ENCODE measurements at places on chromosomes 2 and 18.

GRCh38 chr18:56574861-56575260 is 63.5 kb downstream of the TXNL1 start:
- DNase-seq: peak; percentile 26

DNA sequence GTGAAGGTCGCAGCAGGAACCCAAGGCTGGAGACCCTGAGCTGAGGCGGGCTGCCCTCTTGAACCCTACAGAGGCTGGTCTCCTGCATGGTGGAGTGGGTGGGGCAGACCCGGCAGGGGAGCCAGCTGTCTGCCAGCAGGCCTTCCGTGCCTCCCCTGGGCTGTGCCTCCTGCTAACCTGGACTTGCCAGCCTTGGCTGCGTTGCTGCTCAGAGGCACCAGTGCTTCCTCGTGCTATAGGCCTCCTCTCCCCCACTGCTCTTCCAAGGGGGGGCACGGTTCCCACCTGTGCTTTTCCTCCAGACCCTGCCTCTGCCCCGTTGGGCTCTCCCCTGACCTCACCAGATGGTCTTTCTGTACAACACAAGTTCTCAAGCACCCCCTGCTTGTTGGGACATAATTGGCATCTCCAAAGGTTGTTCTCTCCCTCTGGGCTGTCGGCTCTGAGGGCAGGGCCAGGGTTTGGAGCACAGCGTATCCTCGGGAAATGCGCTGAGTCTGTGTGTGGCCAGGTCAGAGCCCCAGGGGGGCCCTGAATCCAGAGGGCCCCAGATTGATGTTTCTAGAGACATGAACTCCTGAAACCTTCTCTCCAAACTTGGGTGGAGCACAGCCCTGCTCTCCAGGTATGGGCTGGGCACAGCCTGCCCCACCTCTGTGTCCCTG is 6.7 kb downstream of the ARHGEF4 start:
- no peak for DNase-seq

GRCh38 chr18:3401669-3402620 is 48.0 kb upstream of the TGIF1 start:
- no peak for DNase-seq

DNA sequence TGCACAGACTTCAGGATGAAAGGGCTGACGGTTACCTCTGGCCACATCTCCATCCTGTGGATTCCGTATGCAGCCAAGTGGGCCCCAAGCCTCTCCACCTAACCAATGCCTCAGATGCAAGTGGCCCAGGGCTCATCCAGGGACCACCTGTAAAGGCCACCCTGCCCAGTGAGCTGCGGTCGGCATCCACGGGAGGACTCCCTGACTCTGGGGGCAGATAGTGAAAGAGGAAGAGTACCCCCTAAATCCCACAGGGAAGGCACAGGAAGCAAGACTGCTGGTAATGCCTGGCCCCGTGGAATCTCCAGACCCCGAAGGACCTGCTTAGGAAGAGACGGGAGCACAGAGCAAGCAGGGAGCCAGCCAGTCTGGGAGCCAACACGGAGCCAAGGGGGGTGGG is 11.2 kb upstream of the TPO start:
- DNase-seq: no peak

- DNase-seq: no peak
Measured at GRCh38 chr2:232538671-232539070, 821 bp upstream of the CHRNG start.

DNA sequence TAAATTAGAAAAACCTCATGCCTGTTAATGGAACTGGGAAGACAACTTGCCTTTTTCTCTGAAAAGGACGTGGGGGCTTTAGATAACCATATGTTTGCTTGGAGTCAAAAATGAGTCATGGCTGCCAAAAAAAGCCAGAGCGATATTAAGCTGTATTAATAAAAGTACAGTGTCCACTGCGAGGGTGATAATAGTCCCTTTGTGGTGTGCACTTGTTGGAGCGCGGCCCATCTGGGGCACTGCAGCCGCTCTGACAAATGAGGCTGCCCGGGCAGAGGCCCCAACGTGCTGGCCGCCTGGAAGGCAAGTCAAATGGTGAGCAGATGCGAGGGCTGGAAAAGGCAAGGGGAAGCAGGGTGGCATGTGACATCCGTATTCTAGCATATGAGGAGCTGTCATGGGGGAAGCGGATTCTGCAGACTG is 103.3 kb upstream of the NCK2 start:
- DNase-seq: no peak

DNA sequence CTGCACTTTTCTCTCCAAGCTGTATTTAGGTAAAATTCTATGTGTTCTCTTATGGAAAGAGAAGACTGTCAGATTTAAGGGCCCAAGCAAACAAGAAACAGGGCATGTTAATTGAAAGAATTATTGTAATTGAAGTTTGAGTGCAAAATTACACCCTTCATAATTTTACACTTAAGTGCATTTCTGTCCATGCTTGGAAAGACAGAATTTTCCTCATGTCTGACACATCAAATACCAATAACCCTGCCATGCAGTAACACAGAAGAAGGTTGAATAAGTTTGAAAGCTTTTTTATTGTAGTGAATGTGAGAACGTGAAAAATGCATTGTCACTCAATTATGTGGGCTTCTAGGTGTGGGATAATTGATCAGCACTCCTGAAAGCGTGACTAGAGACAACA is 52.9 kb upstream of the PARD3B start:
- no peak for DNase-seq

DNA sequence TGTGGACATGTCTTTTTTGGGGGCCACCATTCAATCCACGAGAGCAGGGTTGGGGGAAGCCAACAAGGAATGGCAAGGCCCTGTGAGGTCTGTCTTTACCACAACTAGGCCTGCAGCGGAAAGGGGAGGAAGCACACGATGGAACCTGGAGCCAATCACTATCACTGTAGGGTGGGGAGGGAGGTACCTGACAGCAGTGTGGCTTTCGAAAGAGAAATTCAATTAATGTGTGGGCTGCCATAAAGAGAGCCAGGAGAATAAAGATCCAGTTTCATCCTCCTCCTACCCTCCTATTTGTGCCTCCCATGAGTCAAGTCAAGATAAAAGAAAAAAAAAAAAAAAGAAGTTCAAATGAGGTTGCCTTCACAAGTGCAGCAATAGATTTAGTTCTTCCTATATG is 18.9 kb upstream of the RBMS1 start:
- no peak for DNase-seq

Measured in LHCN-M2 (cell line).